Substantia nigra (tissue), 51 donors: ENCODE measurements at places on chromosomes 2 and 18.

DNA sequence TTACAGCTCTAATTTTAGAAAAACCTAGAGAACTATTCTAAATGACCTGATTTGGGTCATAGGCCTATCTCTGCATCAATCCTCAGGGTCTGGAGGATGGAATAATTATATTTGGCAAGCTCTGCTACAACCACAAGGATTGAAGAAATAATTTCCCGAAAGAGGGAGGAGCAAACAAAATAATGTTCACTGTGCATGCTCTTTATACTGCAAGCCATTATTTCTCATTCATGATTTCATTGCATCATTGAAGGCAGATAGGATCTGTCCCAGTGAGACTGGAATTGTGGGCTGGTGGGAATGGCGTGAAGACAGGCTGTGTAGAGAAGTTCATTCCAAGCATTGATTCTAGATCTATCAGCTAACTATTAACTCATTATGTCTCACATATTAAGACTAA lies 12.7 kb upstream of the MAPRE2 start:
- no peak for DNase-seq

GRCh38 chr2:42147641-42148274 lies 21.4 kb upstream of the EML4 start:
- DNase-seq, result no peak

GRCh38 chr18:54580202-54580729 lies 10.8 kb upstream of the DYNAP start:
- DNase-seq, result no peak

GRCh38 chr2:100766806-100767205 lies 53.1 kb upstream of the NPAS2 start:
- DNase-seq, result no peak

- DNase-seq, result no peak
Measured at GRCh38 chr2:224584785-224585210, 365 bp downstream of the CUL3 start.

DNA sequence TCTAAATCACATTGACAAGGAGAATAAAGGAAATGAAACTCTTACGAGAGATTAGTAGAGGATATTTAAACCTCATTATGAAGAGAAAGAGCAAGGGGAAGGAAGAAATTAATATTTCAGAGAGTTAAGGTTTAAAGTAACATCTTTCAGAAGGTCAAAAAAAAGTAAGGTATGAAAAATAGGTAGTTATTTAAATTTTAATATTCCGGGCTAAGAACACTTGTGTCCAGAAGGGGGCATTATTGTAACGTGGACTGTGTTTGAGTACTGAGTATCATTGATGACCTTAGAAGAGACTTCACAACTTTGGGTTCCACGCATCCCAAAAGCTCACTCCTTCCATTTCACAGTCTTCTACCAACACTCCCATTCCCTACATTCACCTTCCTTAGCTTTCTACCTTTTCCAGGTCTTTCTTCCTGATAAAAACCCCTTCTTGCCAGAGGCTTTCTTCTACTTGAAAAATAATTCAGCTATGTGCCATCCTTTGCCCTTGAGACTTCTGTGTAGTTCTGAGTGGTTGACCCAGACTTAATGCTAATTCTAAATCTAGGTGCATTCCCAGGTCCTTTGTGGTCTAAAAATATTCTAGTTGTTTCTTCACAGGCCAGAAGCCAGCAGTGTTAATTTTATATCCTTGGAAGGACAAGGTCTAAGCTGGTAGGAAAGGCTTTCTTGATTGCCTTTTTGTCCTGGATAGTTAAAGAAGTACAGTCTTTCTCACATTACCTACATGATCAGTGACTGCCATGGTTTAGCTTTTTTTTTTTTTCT lies 16.5 kb downstream of the DYNC1I2 start:
- DNase-seq, result no peak

- DNase-seq, result no peak
Measured at GRCh38 chr18:23872701-23873550, 141.6 kb upstream of the TTC39C start.

GRCh38 chr2:221724631-221725203 lies 152.6 kb upstream of the EPHA4 start:
- no peak for DNase-seq

DNA sequence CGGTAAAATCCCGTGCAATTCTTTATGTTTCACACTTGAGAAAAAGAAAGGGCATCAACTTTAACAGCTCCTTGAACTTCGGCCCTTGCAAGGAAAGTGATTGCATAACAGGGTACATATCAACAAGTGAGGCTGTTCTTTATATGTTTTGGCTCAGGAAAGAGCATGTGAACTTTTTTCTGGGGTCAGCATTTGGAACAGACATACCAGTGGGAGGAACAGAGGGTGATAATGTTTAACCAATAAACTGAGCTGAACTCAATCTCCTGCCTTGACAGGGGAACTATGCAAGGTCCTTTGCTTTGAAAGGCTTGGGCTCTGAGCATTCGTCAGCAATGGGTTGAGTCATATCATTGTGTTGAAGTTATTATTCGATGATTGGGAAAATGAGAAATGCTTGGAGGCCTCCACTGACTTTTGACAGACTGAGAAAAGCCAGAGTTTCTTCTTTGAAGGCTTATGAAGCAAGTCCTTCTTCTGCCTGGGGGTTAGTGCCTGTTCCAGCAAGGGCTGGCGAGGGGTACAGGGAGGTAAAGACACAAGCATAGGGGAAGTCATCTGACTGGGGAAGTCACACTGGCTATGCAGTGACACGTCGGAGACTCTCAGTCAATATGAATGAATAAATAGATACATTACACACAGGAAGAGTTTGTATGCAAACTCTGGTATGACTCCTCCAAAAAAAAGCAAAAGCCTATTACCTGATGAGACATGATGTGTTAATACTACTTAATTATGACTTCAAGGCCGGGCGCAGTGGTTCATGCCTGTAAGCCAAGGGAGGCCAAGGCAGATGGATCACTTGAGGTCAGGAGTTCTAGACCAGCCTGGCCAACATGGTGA lies 57.2 kb downstream of the CYB5A start:
- no peak for DNase-seq

DNA sequence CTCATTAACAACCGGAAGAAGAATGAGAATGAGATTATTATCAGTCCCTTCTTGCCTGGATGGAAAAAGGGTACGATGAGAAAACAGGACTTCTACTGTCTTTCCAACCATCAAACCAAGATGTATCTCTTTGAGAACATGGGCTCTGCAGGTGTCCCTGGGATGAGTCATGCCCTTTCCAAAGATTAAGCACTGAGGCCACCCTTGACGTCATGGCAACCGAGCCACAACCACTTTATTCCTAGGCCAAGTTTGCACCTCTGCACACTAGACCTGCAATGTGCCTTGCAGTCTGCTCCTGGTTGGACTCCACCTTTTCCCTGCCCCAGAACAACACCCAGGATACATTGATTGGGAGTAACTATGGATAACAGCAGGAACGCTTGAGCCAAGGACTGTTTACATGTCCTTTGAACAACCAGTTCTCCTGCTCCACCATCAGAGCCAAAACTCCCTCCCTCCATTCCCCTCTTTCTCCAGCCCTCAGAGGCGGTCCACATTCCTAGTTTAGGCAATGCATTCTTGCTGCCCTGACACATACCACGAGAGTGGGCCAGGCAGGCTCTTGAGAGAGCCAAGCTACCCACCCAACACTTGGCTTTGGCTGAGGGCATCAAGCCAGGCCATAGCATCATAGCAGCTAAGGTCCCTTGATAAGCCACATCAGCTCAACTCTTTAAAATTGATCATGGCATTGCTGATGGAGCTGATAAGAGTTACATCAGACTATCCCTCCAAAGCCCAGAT lies 310.7 kb downstream of the TNS1 start:
- no peak for DNase-seq

GRCh38 chr2:180145163-180145562 lies 138.1 kb upstream of the CWC22 start:
- DNase-seq, result no peak

DNA sequence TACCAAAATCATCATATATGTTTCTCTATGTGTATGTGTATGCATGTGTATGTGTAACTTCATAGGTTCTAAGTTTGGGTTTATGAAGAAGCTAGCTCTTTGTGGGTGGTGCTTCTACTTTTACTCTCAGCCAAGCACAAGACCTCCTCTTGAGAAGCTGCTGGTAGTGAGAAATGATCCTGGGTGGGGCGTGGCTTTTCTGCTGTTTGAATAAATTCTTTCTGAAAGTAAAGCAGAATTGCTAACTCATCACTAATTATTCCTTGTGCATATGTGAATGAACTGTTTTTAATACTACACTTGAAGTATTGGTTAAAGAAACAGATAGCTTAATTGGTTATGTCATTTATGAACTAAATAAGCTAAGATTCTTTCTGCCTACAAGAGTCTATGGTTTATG lies 7.6 kb upstream of the GAREM1 start:
- DNase-seq, result no peak

DNA sequence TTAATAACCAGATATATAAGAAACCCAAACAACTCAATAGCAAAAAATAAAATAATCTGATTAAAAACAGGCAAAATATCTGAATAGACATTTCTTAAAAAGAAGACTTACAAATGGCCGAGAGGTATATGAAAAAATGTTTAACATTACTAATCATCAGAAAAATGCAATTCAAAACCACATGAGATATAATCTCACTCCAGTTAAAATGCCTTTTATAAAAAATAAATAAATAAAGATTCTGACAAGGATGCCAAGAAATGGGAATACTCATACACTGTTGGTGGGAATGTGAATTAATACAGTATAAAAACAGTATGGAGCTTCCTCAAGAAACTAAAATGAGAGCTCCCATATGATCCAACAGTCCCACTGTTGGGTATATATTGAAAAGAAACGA lies 33.9 kb upstream of the BMP10 start:
- DNase-seq, result no peak

DNA sequence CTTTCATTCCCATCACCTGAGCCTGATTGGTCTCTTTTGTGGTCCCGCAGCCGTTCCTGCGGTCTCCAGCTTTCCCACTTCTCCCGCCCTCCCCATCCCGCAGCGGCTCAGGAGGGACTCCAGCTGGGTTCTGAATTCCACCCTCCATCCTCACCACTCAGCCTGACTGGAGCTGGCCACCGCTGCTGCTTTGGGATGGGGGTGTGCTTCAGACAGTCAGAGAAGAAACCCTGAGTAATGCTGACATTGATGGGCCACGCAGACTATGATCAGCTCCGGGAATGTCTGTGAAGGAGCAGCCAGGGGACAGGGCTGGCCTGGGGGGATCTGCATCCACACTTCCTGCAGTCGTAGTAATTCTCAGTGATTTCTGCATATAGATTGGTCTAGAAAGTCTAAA lies 45.9 kb upstream of the TXNDC2 start:
- no peak for DNase-seq

GRCh38 chr2:240959214-240959940 lies 39.0 kb upstream of the SNED1 start:
- no peak for DNase-seq

GRCh38 chr2:69816923-69817542 lies 12.4 kb upstream of the GMCL1 start:
- DNase-seq, result no peak

GRCh38 chr2:229669841-229670240 lies 44.5 kb downstream of the DNER start:
- no peak for DNase-seq

DNA sequence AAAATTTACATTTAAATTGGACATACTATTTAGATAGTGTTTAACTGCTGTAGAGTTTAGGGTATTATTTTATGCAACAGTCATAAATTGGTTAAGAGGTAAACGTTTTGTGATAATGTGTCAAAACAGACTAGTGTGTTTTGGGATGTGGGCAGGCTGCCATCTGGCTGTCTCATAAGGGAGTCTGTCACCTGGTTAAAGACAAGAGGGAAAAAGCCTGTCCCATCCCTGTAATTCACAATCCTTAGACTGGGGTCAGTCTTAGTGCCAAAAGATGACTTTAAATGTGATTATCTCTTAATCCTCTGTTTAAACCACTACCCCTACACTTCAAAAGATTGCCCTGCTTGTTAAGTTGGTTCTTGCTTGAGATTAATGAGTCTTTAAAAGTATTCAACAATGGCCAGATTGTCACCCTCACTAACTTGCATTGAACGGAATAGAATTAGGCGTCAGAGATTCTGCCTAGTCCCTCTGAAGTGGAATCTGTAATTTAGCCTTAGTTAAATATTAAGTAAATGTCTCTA lies 59.2 kb downstream of the SGPP2 start:
- DNase-seq, result no peak

GRCh38 chr2:187574969-187575750 lies 20.9 kb upstream of the TFPI start:
- no peak for DNase-seq

DNA sequence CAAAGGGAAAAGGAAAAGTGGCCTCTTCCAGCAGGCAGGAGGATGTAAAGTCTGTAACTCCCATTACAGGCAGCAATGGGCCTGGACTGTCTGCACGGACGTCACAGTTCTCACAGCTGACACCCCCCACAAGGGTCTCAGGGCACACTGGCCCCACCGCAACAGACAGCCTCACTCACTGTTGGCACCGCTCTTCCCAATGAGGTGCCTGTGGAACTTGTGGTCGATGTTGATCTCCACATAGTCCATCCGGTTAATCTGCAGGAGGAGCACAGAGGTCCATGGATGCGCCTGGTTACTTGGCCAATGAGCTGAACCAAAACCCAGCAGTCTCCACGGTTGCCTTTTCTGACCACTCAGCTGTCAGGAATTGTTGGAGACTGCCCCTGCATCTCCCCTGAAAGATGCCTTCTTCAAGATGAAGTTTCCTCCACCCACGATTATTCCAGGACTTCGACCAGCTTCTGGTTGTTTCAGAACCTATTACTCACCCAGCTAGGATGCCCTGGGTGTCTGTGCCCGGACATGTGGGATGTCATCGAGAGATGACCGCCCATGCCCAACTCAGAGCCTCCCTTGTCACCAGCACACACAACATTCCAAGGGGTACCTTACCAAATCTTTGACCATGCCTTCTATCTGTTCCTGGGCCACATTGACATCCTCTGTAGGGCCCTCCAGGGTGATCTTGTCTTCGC lies 62.5 kb downstream of the HDLBP start:
- DNase-seq, result no peak

DNA sequence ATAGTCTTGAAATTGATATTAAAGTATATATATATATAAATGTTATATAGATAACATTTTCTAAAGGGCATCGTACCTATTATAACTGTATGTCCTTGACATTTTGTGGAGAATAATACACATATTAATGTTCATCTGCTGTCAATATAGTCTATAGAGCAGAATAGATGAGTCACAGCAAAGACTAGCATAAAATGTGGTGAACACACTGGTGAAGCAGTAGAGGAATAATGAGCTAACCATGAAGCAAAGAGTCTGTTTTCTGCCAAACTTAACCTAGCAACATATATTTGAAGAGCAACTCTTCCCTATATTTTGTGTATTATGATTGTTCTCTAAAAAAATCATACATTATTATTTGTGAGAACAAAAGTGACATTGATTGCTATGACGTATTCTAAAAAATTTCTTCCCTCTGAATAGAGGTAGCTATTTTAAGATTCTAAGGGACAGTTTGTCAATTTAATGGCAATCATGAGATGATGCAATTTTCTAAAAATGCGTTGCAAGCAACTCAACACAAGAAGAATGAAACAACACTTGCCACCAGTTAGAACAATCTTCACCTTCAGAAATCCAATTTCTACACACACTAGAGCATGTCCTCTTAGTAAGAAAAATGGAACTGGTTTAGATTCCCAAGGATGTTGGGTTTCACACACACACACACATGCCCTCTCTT lies 22.0 kb downstream of the DOCK10 start:
- no peak for DNase-seq

- DNase-seq, result no peak
Measured at GRCh38 chr2:41026613-41027012, 574.7 kb upstream of the SLC8A1 start.
